ENCODE measurements at places on chromosomes 16 and 17.

GRCh38 chr16:57252148-57252721 lies 7.2 kb downstream of the ARL2BP start:
- no peak for DNase-seq

- DNase-seq: no peak
Measured at GRCh38 chr16:88662222-88662842, 559 bp downstream of the MVD start.

GRCh38 chr17:59330053-59330942 lies 1.2 kb upstream of the YPEL2 start:
- no peak for DNase-seq

GRCh38 chr17:10799407-10799806 lies 4.5 kb downstream of the TMEM238L start:
- no peak for DNase-seq

DNA sequence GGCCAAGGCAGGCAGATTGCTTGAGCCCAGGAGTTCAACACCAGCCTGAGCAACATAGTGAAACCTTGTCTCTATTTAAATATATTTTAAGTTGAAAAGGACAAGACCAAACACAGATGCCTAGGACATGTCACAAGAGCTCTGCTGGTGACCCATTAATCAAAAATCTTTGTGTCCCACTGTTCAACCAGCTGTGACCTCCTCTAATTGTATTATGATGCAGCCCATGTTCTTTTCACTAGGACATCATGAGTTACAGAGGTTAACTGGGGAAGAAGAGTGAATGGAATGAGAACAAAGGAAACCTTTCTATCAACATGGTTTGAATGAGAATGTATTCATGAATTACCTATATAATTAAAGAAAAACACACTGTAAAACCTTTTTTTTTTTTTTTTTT lies 7.0 kb downstream of the EFTUD2 start:
- DNase-seq: no peak

DNA sequence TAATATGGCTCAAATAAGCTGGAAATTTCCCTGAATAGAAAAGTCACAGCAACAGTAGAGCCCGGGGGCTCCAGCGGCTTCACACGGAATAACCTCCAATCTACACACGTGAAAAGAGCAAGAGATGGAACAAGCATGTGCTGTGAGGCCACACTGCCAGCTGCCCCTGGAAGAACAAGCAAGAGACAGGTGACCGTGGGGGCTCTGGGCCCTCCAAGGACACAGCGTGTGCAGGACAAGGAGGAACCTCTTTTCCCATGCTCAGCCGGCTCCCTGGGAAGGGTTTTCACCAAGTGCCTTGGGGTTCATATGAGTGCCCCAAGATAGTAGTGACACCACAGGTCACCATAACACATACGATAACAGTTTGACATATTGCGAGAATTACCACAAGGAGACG lies 110.2 kb upstream of the ZNF750 start:
- no peak for DNase-seq

Data from fibroblast of skin of right biceps (primary cell).